Stromal cell of bone marrow (primary cell): ENCODE measurements at places on chromosomes 1 and 21.

DNA sequence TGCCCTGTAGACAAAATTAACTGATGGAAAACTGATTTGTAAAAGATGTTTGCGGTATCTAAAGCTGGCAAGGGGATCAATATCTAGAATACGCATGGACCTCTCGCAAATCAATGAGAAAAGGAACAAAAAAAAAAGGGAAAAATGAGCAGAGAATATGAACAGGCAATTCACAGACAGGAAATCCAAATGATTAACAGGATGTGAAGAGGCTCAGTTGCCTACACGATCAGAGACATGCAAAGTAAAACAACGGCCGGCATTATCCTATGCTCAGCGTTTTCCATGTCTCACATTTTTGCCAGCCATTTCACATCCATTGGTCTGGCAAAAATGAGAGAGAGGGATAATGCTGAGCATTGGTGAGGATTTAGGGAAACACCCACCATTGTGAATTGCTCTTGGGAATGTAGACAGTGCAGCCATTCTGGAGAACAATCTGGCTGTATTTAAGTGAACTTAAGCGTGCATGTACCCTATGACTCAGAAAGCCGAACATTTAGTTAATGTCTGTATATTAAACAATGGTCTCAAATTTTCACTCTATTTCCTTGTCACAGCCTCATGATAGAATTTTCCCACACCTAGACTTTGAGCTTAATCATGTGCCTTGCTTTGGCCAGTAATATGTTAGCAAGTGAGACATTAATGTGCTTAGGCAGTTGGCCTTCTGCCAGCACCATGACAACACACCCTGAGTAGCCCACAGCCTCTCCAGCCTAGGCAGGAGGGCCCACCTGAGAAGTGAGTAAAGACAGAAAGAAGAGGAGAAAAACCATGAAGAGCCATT lies 61.0 kb upstream of the NBPF3 start:
- no peak for DNase-seq

- no peak for DNase-seq
Observed at GRCh38 chr1:58769809-58770320, 14.0 kb downstream of the JUN start.

DNA sequence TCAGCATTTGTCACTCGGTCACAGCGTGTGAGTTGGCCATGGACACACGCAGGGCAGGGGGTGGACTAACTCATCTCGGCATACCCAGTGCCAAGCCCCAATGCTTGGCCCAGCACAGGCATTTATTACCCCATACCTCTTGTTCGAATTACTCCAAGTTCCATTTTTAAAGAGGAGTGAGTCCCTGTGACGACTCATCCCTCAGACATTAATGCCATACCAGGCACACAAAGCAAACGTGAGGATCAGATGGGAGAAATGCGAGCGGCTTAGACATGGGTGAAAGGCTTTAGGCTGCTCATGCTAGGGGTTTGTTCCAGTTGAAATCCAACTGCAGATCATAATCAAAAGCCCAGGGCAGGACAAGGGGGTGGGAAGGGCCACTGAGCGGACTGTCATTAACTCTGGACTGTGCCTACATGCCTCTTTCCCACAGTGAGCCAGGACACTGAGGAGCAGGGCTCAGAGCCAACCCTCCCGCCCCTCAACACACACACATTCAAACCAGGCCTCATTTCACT lies 118.5 kb upstream of the NGF start:
- no peak for DNase-seq

DNA sequence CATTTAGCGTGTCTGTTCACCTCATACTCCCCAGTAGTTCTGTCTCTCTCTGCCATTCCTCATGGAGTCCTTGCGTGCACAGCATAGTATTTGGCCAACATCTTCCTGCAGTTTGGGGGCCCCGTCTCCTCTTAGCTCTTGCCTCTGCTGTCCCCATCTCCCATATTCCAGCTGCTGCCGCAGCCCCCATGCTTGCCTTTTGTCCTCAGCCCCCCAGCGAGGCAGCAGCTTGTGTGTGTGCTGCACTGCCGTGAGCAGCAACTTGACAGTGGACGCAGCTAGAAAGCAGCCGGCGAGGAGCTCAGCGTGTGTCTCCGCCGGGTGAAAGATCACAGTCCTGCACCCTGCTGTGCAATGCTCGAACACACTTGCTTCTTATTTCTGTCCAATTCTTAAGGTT lies 164.2 kb upstream of the COL6A1 start:
- DNase-seq: no peak

- DNase-seq: no peak
Observed at GRCh38 chr1:205504311-205505075, at the start of gene CDK18. TSS of gene CDK18 (plus strand) at chr1:205504669. CDS start at chr1:205523168, 18,499 bp downstream.

DNA sequence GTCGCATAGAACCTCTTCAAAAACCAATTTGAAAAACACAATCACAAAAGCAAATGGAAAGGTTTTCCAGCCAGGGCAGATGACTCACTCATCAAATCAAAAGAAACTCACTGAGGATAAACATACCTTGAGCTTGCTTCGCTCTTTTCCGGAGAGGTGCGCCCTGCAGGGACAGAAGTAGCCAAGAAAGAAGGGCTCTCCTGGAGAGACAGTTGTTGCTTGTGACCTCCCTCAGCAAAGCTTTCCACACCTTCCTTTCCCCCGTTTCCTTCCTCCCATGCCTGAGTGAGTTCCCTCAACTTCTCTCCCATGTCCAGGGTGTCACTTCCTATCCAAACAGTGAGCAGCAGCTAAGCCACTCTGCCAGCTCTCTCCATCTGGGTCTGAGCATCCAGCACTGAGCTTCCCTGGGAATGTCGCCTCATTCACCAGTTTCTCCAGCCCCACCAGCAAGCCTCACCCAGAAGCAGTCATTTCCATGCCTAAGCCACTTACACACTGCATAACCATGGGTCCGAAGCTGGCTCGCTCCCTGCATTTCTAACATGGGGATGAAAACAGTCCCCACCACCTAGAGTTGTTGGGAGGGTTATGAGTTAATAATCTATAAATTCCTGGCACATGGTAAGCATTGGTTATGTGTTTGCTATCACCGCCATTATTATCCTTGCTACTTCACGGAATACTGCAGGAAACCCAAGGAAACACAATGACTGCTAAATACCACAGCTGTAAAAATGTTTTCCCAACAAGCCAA lies 75.0 kb downstream of the PTPN14 start:
- DNase-seq: no peak

GRCh38 chr1:173267453-173267945 lies 60.4 kb upstream of the TNFSF4 start:
- peak; percentile 53 for DNase-seq

GRCh38 chr1:156709757-156710489 lies 4.5 kb upstream of the CRABP2 start:
- DNase-seq: peak; percentile 80

DNA sequence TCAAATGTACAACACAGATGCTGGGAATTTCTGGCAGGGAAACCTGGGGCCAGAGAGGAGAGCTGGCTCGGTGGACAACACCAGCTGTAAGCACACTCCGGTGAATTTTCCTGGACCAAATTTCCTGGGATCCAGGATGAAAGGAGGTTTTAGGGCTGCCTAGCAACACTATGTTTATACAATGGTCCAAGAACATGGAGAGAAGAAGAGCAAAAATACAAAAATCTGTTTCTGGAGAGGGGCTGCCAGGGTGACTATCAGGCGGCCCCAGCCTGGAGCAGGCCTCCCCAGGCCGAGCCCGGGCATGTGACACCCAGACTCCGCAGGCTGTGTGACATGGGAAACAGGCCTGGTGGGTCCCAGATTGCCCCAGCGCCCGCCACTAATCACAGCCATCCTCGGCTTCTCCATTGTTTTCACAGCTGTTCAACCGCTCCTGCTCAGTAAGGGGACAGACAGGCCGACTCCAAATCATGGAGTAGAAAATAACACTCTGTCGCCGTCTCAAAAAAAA lies 336.0 kb upstream of the NFIA start:
- no peak for DNase-seq
